ENCODE measurements at places on chromosomes 6 and 20. TPM values are rescaled to one million over a fixed set of nuclear protein-coding genes. Genes with fewer than 3 reads are reported as not detected.

LCA5 gene
- total RNA-seq: not detected

GRM1 gene
- 0.40 TPM for total RNA-seq

RNF8 gene
- total RNA-seq: 22.5 TPM

PHACTR1 gene
- total RNA-seq: 8.3 TPM

SMIM26 gene
- 101 TPM for total RNA-seq

- DNase-seq: no peak
These were observed 76.5 kb downstream of the STMND1 start for GRCh38 chr6:17178326-17178725.

DNA sequence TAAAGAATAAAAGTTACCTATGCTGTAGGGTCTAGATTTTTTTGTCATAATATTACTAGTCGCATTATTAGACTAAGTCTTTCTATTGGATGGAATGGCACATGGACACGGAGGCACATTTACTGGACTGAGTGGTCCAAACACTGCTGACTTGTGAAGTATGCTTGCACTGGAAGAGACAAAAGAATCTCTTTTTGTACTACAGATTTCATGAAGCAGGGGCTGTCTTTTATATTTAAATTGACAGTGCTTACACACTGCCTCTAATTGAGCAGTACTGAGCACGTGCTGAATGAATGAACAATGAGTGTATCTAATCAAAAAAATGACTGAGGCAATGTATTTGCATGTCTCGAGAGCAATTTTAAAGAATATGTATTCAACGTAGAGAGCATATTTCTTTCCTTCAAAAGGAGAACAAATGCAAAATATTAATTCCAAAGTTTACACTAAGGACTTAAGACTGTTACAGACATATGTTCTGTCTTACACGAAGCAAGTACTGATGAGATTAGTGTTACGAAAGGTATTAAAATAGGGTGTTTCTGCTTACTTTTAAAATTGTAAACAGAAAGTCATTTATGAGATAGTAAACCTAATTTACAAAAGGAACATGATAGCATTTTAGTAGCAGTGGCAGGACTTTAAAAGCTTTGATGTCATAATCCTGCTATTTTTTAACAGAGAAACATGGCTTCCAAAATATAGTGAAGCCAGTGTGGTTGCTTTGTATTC lies 8.3 kb downstream of the ELOVL2 start:
- no peak for DNase-seq

DNA sequence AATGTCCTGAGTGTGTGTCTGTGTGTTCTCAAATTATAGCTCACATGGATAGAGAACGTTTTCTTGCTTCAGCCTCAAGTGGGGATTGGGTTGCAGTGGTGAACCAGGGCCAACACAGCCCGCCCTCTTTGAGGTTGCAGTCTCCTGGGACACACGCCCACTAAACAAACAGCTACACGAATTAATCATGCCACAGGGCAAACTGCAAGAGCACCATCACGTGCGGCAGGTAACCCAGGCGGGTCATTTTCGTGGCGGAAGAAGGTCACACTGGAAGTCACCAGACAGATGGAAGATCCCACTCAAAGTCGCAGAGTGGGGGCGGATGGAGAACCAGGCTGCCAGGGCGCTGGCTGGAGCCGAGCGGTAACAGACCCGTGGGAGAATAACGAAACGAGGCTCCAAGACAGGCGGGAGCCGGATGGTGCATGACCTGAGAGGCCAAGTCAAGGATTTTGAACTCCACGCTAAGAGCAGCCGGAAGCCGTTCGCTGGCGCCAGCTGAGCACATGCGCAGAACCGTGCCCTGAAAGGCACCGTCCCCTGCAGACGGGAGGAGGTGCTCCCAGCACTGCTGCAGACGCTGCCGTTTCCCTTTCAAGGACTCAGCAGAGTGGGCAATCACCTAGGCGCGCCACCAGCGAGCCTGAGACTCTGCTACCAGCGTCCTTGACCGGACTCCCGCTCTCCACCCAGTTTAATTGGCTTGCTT lies 10.7 kb downstream of the DLL1 start:
- peak; percentile 86 for DNase-seq

- DNase-seq: no peak
These were observed 157.5 kb upstream of the PMEPA1 start for GRCh38 chr20:57867181-57867803.

GRCh38 chr6:38579010-38579628 lies 60.6 kb downstream of the BTBD9 start:
- no peak for DNase-seq

DNA sequence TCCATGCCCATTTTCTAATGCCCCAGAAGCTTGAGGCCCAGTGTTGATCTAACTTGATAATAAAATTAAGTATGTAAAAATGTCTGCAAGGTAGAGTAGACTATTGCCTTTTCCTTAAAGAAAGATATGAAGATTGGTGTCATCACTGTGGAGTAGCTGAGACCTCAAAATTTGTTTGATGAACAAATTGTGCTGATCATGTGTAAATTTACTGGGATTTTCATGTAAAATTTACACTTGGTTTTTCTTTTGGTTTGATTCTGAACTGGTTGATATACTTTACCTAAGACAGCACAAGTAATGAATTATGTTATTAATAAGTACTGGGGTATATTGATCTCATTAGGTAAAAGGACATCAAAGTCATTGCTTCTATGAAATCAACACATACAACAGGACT lies 207.3 kb downstream of the COL19A1 start:
- DNase-seq: no peak

DNA sequence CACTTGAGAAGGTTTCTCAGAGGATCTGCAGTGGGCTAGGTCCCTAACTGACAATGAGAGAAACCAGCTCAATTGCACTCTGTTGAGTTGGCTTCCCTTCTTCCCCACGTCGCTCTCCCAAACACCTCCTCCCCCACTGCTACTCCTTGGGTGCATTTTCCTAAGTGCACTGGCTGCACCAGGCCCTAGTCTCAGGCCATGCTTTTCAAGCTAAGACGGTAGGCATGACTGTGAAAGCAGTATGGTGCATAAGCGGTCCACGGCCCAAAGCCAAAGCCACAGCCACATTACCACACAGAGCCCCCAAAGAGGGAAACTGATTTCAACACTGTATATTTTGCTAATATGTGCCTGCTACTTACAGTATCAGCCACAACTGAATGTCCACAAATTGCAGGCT lies 62.1 kb upstream of the RBM24 start:
- no peak for DNase-seq

DNA sequence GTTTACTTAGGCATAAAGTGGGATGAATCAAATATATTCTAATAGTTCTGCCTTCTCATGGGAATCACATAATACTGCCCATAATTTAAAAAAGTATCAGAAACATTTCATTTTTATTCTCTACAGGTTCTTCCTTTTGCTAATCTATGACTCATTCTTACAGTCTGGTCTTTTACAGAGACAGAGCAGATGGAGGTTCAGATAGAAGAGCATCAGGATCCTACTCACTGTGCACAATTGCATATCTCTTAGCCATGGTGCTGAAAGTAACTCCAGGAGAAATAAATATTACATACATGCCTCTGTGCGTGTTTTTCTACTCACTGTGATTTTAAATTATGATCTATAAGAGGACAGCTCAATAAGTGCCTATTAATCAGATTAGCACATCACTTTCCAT lies 16.3 kb upstream of the OR2B6 start:
- no peak for DNase-seq

- no peak for DNase-seq
These were observed 20.2 kb upstream of the ARFGEF2 start for GRCh38 chr20:48901326-48901725.
